Jurkat, Clone E6-1 (cell line): ENCODE measurements at places on chromosomes 7 and 10.

- no peak for DNase-seq
These were observed 15.3 kb downstream of the UCMA start for GRCh38 chr10:13218878-13219277.

- DNase-seq, result peak; percentile 7
These were observed 14.8 kb downstream of the NPS start for GRCh38 chr10:127563718-127564553.

- no peak for DNase-seq
These were observed 109.6 kb downstream of the MACC1 start for GRCh38 chr7:20107582-20107981.

- DNase-seq, result no peak
These were observed 39.5 kb downstream of the CNNM1 start for GRCh38 chr10:99368646-99369045.

DNA sequence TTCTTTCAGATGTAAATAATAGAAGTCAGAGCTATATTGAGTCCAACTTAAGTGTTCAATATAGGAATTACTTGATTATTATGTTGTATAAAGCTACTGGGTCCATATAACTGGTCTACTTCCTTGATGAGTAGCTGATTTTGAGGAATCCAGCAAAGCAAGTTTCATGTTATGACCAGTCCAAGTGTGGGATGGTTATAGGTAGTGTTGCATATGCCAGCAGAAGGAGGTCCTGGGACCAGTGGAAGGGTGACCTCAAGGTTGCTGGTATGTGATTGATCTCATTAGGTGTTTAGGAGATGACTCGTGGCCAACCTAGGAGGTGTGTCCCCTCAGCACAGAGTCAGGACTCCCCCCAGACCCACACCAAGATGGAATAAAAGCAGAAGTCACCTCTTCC lies 551.5 kb downstream of the KCNMA1 start:
- no peak for DNase-seq

- DNase-seq, result no peak
These were observed 24.1 kb upstream of the SFRP5 start for GRCh38 chr10:97795886-97796285.

GRCh38 chr7:128349466-128349825 lies 5.7 kb upstream of the RBM28 start:
- DNase-seq, result no peak

DNA sequence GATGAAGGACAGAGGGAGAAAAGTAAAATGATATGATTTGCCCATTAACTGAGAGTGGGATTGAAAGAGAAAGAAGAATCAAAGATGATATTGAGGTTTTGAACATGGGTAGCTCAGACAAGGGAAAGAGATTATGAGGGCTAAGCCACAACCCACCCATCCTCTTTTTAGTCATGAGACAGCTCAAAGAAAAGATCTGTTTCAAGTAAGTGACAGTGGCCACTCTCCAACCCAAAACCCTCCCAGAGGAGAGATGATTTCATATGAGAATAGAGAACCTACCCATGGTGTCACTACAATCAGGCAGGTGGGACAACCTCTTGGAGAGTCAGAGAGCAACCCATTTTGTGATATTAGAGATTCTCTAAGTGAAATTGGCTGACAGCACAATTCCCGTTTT lies 32.2 kb downstream of the PLXNA4 start:
- DNase-seq, result no peak

DNA sequence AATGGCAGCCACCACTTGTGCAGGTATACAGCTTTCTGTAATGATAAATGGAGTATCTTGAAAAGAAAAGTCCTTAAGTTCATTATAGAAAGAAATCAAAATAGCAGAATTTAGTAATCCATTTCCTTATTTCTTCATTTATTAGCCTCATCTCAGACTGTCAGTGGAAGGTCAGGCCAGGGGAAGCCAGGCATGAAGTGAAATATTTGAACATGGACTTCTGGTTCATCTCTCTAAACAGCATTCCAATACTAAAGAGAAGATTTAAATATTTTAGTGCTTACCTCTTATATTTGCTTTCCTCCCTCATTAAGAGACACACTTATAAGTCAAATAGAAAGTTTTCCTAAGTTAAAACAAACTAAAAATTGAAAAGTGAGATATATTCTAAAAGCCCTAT lies 26.8 kb downstream of the TRDMT1 start:
- no peak for DNase-seq

DNA sequence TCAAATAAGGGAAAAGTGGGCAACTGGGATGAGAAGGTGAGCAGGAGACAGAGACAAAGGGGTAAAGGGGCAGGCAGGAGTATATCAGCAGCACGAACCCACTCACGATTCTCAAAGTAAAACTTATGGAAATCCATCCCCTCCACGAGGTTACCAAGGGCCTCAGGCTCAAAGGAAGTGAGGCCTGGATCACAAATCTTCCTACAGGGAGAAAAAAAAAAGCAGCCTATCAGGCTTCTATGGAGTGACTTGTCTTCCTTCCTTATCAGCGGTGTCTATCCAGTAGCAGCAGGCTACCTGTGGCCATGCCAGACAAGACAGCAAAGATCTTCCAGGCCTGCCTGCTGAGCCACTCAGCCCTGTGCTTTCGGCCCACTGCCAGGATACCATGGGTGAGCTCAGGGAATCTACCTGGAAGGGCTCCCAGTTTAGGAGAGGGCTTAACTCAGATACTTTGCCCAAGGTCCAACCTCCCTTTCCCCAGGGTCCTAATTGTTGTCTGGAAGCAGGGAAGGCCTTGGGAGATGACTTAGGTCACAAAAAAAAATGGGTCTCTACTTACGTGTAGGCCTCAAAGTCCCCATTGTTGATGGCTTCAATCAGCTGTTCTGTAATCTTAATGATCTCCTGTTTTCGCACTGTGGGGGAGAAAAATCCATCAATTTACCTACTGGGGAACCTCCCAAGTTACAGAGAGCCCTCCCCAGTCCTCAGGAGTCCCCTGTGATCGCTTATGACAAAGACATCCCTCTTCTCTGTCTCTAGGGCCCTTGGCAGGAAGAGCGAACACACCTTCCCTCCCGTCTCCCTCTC lies 5.7 kb upstream of the NDST2 start:
- no peak for DNase-seq

GRCh38 chr10:97075961-97076525 lies 109.7 kb downstream of the SLIT1 start:
- DNase-seq, result no peak

DNA sequence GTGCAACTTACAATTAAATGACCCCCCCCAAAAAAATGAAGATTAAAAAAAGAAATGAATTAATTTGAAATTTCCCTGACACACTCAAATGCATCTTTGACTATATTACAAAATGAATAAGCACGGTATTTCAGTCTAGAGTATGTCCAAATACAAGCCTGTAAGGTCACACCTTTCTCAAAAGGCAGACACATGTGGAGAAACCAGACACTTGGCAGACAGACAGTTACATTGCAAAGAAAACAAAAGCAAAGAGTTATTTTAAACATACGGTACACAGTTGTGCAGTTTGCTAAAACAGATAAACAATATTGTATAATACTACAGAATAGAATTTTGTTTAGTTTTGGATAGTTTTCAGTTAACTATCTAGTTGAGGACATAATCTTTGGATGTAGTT lies 153.0 kb downstream of the ATE1 start:
- DNase-seq, result no peak

DNA sequence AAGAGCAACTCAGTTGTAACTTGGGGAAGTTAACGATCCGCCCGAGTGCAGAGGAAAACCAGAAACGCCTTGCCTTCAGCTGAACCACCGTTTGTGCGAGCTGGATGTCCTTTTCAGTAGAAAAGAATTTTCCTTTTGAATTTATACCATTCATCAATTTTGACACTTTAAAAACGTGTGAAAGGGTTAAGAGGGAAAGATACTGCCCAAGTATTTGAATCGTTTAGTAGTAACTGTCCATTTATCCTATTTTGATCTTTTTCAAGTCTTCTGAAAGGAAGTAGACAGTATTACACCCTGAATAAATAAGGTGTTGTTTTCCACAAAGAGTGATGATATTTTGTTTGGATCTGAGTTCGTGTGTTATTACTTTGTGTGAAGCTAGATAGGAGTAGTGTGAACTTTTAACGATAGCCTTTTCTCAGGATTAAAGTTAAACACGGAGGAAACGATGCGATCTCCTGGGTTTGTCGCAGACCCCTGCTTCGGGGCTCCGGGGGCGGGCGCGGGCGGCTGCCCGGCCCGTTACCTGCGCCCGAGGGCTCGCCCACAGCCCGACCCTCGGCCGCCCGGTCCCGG lies 830 bp upstream of the BMI1 start:
- DNase-seq, result no peak

- DNase-seq, result no peak
These were observed 71.9 kb downstream of the FAM13C start for GRCh38 chr10:59290448-59290847.

DNA sequence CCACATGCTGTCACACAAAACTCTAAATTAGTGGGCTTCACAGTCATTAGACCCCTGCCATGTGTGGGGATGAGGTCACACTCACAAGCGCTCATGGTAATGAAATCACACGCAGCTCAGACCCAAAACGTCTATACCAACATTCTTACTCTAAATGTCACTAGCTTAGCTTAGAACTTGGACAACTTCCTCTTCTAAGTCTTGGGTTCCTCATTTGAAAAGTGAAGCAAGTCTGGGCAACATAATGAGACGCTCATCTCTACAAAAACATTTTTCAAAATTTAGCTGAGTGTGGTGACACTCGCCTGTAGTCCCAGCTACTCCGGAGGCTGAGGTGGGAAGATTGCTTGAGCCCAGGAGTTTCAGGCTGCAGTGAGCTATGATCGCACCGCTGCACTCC lies 92.7 kb upstream of the MACROH2A2 start:
- no peak for DNase-seq

- no peak for DNase-seq
These were observed 1.2 kb upstream of the ARPC1B start for GRCh38 chr7:99373091-99374066.

- DNase-seq, result no peak
These were observed 299.6 kb downstream of the INHBA start for GRCh38 chr7:41403291-41403690.

DNA sequence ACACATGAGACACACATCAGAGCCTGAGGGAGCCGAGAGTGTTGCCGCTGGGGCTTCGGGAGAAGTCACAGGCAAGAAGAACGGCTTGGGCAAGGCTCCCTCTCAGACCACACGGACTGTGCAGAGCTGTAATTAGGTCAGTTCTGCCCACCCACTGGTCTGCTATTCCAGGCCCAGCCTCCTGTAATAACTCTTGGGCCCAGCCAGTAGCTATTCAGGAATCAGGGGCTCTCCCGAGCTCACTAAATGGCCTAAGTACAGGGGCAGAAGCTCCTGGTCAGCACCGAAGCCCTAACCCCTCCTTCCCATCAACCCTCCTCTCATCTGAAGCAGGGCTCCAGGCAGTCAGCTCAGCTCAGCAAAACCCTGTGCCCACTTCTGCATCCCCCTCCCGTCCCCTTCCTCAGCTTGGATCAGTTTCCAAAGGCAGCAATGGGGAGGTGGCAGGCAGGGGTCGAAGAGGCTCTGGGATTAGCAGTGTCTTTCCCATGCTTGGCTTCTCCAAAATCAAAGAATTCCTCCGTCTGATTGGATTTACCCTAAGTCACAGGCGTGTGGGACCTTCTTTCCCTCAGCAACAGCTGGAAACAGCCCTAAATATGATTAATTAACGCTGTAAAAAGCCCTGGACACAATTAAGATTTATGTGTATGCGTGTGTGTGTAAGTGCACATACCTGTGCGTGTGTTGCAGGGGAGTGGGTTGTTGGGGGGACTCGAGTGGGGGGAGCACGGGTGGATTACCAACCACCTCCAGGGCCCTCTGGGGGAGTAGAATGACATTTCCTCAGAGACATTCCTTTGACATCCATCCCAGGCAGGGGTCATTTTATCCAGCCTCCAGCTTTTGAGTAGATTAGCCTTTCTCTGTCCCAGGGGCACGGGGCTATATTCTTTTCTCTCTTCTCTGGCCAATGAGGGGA lies 48.4 kb upstream of the BTRC start:
- DNase-seq, result no peak

GRCh38 chr10:36188080-36188453 lies 546.0 kb upstream of the FZD8 start:
- DNase-seq, result no peak

GRCh38 chr7:116780521-116780920 lies 81.9 kb upstream of the CAPZA2 start:
- no peak for DNase-seq

GRCh38 chr10:8102708-8103401 lies 48.4 kb downstream of the GATA3 start:
- no peak for DNase-seq

DNA sequence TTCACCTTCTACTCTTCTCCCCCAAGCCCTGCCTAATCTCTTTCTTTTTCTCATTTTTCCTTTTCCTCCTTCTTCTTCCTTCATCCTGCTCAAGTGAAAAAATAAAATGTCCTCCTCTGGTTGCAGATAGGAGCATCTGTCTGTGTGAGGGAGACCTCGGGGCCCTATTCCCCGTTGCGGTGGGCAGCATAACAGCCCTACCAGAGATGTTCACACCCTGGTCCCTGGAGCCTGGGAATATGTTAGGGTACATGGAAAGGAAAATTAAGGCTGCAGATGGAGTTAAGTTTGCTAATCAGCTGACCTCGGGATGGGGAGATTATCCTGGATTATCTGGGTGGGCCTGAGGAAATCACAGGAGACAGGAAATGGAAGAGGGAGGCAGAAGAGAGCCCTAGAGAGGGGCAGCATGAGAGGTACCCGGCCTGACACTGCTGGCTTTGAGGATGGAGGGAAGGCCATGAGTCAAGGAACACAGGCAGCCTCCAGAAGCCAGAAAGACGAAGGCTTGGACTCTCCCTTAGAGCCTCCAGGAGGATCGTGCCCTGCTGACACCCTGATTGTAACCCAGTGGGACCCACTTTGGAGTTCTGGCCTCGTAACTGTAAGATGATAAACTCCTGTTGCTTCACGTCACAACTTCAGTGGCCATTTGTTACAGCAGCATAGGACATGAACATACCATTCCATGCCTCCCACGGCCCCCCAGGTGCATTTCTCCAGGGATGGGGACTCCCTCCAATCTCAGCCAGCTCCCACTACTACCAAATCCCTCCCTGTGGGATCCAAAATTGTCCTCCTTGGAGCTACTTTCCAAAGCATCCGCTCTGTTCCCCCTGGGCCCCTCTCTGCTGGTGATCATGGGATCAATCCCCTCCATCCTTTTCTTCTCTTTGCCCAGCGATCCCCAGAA lies 39.0 kb upstream of the ZMIZ1 start:
- no peak for DNase-seq

GRCh38 chr10:120943542-120943941 lies 92.4 kb downstream of the WDR11 start:
- DNase-seq, result no peak

GRCh38 chr10:21130683-21131442 lies 233.8 kb upstream of the NEBL start:
- no peak for DNase-seq

DNA sequence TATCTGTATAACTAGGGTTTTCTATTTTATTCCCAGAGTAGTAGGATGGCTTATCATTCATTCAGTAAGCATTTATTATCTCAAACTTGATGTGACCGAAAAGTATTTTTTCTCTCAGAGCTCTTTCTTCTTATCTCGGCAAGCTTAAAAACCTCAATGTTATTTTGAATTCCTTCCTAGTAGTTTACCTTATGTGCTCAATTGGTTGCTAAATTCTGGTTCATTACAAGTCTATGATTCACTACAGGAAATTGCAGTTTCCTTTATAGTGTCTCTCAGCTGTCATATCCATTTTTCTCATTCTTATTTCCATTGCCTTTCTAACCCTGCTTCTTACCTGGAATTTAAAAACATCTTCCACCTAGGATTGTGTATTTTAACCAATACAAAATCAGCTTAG lies 12.6 kb upstream of the ICA1 start:
- DNase-seq, result no peak

GRCh38 chr10:130714742-130715467 lies 578.7 kb downstream of the GLRX3 start:
- DNase-seq, result no peak

- no peak for DNase-seq
These were observed 7.5 kb upstream of the SND1 start for GRCh38 chr7:127644484-127644883.

GRCh38 chr7:77284616-77285015 lies 85.0 kb upstream of the FGL2 start:
- DNase-seq, result no peak
